ENCODE measurements at places on chromosomes 3 and 15.

- DNase-seq = no peak
These were observed 153.9 kb downstream of the BBX start for GRCh38 chr3:107676469-107677309.

DNA sequence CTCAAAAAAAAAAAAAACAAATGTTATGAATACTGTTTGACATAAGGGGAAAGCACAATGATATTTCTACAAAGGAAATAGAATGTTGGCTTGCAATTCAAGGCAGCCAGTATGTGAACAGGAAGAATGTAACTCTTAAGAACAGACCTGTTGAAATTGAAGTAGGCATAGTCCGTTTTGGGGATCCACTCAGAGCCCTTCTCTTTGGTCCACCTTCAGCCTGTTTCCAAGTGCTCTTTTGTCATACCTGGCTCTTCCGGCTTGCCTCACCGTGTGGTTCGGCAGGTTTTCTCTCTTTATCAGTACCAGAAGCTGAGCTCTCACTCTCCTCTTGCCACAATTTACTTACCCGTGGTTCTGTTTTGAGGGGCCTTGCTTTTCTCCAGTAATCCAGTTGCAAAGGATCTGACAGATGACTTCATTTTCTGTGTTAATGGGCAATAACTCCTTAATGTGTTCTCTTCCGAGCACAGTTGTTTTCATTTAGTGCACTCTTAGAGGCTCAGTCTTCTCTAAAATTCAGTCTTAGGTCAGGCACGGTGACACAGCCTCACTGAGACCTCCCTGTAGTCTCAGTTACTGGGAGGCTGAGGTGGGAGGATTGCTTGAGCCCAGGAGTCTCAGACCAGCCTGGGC lies 6.7 kb downstream of the ABHD17C start:
- DNase-seq = no peak

- DNase-seq = no peak
These were observed 207.9 kb upstream of the SLC2A2 start for GRCh38 chr3:171234298-171235010.

DNA sequence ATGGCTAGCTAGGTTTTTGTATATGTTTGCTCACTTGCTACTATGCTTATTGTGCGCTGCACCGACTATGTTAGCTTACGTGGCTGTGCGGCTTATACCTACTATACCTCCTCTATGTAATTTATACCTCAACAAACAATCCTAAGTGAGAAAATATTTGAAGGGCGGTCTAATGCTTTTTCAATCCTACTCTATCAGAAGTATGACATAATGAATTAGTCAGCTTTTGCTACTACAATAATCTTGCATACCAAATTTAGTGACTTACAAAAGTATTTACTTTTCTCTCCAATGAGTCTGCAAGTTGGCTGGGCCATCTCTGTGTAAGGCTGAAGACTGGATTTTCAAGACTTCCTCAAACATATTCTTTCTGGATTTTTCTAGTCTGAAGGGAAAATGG lies 391.2 kb upstream of the NECTIN3 start:
- no peak for DNase-seq

GRCh38 chr3:57982561-57983243 lies 25.5 kb upstream of the FLNB start:
- DNase-seq = no peak

DNA sequence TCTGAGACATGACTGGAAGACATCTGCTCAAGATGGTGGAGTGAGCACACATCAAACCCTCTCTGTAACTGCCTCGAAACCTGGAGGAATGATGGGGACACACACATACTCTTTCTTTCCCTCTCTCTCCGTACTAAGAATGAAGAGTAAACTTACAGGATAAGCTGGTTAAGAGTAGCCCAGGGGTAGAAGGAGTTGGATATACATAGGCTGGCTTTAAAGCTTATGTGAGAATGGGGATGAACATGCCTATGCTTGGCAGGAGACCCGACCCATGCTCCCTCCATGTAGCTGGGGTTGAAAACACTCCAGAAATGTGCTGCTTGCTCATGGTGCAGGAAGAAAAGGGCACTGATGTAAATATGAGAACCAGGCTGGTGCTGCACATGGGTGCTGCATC lies 68.9 kb downstream of the IL20RB start:
- DNase-seq = no peak

Measured in activated T-cell treated with anti-CD3 and anti-CD28 coated beads, Interleukin-2, amount 50 U/mL, for 1 hour (primary cell).